Pancreas (tissue), 10 donors: ENCODE measurements at places on chromosomes 7 and 10. TPM values are rescaled to one million over a fixed set of nuclear protein-coding genes. Genes with fewer than 3 reads are reported as not detected.

Gene PLPP4
- not detected for total RNA-seq

Gene PIP
- total RNA-seq = not detected

Gene CUL1
- total RNA-seq = 10.8 TPM

Gene SLC13A1
- total RNA-seq = 0.13 TPM

DNA sequence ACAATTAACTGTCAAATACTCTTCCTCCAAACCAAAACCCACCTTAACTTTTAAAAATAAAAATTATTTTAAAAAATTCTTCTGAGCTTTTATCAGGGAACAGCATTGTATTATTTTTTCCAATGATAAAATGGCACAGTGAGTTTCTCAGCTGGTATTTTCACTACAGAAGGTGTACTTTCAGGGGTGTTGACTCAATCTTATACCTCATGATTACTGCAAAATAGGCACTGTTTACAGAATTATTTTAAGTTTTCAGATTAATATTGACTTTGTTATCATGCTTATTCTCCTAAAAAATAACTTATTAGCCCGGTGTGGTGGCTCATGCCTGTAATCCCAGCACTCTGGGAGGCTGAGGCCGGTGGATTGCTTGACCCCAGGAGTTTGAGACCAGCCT lies 24.3 kb downstream of the RHEB start:
- H3K27ac ChIP-seq = peak overlapping the region; percentile 80
- H3K27me3 ChIP-seq = no peaks in the 10 kb centered on the region
- DNase-seq = no peak
- H3K4me1 ChIP-seq = peaks cover 48% of the 10 kb centered on the region

DNA sequence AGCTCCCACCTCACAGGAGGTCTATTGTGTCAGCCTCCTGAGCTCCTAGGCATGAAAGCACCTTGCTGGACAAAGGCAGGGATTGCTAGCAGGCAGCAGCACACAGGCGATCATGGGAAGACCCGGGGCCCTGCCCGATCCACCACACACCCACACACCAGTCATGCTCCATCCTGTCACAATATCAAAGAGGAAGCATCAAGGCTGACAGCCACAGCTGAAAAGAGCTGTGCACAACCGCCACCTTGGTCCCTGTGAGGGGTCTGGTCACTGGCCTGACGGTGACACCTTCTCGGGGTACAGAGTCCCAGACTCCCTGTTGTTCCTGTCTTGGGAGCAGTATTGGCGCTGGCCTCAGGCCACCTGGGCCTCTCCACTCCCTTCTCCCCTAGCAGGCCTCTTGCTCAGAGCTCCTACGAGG lies 89.7 kb upstream of the RET start:
- H3K36me3 ChIP-seq = no peaks in the 10 kb centered on the region
- H3K27ac ChIP-seq = no peak overlapping the region
- H3K27me3 ChIP-seq = no peaks in the 10 kb centered on the region
- no peaks in the 10 kb centered on the region for H3K4me1 ChIP-seq
- DNase-seq = no peak

DNA sequence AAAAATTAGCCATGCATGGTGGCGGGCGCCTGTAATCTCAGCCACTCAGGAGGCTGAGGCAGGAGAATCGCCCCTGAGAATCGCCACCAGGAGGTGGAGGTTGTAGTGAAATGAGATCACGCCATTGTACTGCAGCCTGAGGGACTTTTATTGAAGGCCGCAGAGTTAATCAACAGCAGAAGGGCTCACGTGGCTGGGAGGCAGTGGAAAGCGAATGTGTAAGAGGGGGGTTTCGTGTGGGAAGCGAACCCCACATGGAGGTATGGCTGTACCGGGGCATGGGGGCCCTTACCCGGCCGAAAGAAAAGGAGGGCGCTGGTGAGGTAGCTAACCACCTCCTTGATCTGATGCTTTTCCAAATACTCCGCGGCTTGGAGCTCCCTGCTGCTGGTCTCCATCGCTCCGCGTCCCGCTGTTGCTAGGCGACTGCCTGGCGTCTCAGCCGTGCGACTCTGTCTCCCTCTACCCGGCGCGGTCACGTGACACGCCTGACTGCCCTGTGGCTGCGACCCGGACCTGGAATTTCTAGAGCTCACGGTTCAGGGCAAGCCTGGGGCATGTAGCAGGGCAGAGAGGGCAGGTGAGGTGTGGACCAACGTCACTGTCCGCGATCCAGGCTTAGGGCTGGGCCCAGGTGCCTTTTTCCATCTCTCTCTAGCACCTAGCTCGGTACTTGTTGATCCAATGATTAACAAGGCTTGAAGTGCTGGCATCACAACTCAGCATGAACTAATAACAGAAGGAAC lies at the start of gene EFCAB10:
EFCAB10 (minus strand) TSS at position 428 of the 746 bp plus-strand sequence; CDS start at position 398, 30 bp downstream.
- peak within 1 kb of the TSS; percentile 40 for H3K4me3 ChIP-seq
- H3K27me3 ChIP-seq = no peaks in the 10 kb centered on the region
- no peaks in the 10 kb centered on the region for H3K4me1 ChIP-seq
- DNase-seq = peak; percentile 81
- H3K36me3 ChIP-seq = no peaks in the 10 kb centered on the region

DNA sequence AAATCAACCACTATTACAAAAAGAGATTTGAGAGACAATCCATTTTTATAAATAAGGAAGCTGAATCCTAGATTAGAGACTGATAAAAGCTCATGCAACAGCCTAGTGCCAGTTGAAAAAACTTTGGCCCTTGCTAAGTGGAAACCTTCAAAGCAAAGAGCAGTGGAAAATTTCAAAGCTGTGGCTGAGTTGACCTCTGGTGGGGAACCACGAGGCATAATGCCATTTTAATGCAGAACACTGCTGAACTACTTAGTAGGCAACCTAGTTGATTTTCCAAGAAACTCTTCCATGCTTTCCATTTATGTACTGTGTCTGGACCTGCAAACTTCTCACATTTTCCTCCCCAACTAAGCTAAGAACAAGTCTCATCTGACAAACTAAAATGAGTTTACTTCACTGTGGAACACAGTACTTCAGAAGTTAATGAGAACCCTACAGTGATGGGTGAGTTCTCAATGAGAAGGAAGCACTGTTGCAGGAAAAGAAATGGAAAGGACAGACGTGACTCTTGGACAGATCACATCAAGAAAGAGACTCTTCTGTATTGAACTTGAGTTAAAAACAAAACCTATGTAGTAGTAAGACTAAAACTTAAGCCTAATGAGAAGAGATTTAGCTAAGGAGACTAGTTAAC lies 19.5 kb downstream of the FZD9 start:
- no peak overlapping the region for H3K4me3 ChIP-seq
- no peaks in the 10 kb centered on the region for H3K4me1 ChIP-seq
- no peak overlapping the region for H3K27ac ChIP-seq
- DNase-seq = no peak

GRCh38 chr7:14787551-14787950 lies 115.0 kb downstream of the DGKB start:
- no peaks in the 10 kb centered on the region for H3K27me3 ChIP-seq
- H3K4me3 ChIP-seq = no peak overlapping the region
- no peaks in the 10 kb centered on the region for H3K4me1 ChIP-seq
- no peak for DNase-seq

GRCh38 chr7:3200504-3200903 lies 100.5 kb upstream of the SDK1 start:
- DNase-seq = no peak
- H3K27me3 ChIP-seq = no peaks in the 10 kb centered on the region
- H3K27ac ChIP-seq = no peak overlapping the region
- H3K36me3 ChIP-seq = no peaks in the 10 kb centered on the region
- no peaks in the 10 kb centered on the region for H3K4me1 ChIP-seq
- no peak overlapping the region for H3K4me3 ChIP-seq

DNA sequence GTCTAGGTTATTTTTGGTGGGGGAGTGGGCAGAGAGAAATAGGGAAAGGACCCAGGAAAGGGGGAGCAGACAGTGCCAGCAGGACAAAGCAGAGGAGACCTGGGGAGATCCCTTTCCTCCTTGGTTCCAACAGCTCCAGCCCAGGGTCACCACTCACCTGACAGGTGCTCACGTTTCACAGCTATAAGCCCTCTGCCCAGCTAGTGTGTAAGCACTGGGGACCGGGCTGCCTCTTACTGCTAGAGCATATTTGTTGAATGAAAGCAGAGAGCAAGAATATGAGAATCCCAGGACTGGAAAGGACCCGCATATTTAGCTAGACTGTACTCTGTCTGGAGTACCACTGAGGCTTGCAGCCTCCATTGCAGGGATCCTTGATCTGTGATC lies 6.7 kb downstream of the ZCCHC24 start:
- no peaks in the 10 kb centered on the region for H3K36me3 ChIP-seq
- peak; percentile 27 for DNase-seq
- peaks cover 5% of the 10 kb centered on the region for H3K4me1 ChIP-seq
- H3K27ac ChIP-seq = no peak overlapping the region
- H3K4me3 ChIP-seq = no peak overlapping the region
- H3K27me3 ChIP-seq = no peaks in the 10 kb centered on the region

- DNase-seq = no peak
- no peak overlapping the region for H3K27ac ChIP-seq
- H3K4me1 ChIP-seq = peaks cover 7% of the 10 kb centered on the region
- no peaks in the 10 kb centered on the region for H3K27me3 ChIP-seq
- H3K36me3 ChIP-seq = no peaks in the 10 kb centered on the region
These were observed 159.3 kb downstream of the PTPRN2 start for GRCh38 chr7:158428131-158428836.

GRCh38 chr7:103143868-103144267 lies 5.0 kb downstream of the NAPEPLD start:
- no peaks in the 10 kb centered on the region for H3K4me1 ChIP-seq
- DNase-seq = no peak
- no peaks in the 10 kb centered on the region for H3K36me3 ChIP-seq
- no peak overlapping the region for H3K27ac ChIP-seq

DNA sequence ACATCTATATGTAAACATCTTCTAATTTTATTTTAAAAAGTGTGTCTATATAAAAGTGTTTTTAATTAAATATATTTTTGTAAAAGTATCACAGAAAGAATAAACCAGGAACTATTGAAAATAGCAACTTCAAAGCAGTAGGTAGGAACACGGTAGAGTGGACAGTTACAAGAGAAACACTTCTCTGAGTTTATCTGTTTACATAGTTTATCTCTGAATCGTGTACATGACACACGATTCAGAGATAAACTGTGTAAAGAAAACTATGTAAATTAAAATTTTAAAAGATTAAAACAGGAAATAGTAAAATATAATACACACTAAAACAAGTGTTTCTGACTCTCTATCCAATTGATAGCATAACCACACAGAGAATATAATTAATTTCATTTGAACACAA lies 25.1 kb upstream of the FAM170B start:
- no peak for DNase-seq
- H3K4me1 ChIP-seq = no peaks in the 10 kb centered on the region
- no peaks in the 10 kb centered on the region for H3K36me3 ChIP-seq
- no peak overlapping the region for H3K4me3 ChIP-seq
